ENCODE measurements at places on chromosomes 13 and 19.
A peak's percentile ranks its signal among the peaks of the same experiment; 100 is the strongest.

- no peak for DNase-seq
These were observed 106.2 kb upstream of the LSM14A start for GRCh38 chr19:34066007-34066643.

- DNase-seq = no peak
These were observed 32.7 kb upstream of the NFIC start for GRCh38 chr19:3333662-3334061.

GRCh38 chr13:33322543-33322809 lies 36.9 kb upstream of the STARD13 start:
- no peak for DNase-seq

DNA sequence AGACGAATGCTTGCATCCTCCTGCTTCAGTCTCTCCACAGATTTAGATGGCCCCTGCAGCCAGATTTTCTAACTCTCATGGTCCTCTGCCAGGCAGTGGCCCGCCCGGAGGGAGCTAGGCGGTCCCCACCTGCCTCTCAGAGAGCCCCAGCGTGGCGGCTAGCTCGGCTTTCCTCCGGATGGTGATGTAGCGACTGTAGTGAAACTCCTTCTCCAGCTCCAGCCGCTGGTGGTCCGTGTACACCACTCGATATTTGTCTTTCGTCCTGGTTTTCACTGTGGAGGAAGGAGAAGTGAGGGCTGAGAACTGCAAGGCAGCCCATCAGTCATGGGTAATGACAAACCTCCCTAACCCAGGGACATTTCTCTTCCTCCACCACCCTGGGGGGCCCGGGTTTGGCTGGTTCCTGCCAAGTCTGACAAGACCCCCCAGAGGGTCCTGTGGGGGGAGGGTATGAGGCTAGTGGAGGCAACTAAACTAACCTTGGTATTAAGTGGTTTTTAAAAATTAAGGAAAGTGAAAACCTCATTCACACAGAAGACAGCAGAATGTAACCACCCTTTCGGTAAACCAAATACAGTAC lies 4.3 kb downstream of the CDX2 start:
- no peak for DNase-seq

DNA sequence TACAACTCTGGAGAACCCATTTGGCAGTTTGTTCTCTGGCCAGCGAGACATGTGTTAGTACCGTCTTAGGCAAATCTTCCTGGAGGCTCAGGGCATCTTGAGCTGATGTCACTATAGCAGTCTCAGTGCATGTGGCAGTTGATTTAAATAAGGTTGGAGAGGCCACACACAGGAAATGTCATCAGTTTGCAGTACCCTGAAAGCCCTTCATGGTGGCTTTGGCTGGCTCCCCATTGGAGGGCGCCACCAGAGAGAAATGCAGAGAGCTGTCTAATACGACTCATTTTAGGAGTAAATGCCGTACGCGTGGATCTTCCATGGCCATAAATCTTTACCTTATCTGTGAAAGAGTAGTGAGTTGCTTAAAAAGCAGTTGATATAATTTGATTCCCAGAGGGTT lies 163.1 kb downstream of the STK24 start:
- no peak for DNase-seq

- peak; percentile 79 for DNase-seq
These were observed at the start of gene PPP1R13L for GRCh38 chr19:45404557-45405434. TSS of gene PPP1R13L (minus strand) at chr19:45405069. CDS start at chr19:45398318, 6,751 bp downstream.

- no peak for DNase-seq
These were observed 17.6 kb downstream of the ELL start for GRCh38 chr19:18503971-18504885.

DNA sequence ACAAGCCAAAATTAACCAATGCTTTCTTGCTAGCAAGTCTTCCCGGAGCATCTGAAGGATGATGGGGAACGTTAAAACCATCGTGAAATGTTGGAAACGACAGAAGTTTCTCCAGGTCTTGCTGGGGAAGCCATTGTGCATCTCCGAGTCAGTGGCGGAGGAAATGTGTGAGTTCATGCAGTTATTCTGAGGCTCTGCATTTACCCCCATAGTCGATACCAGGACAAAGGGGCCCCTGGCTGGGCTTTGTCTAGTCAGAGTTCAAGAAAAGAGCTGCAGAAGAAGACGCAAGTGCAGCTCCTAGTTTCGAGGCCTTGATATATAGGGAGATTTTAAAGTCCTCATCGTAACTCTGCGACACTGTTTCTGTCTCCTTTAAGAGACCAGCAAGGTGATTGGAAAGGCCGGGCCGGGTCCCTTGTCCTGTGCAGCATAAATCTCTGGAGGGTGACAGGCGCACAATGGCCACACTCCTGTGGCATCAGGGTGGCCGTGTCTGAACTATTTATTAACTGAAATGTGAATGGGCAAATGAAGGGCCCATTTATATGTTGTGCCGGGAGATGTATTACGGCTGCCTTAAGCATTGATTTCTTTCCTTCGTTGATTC lies 172.0 kb downstream of the TEX29 start:
- DNase-seq = no peak

- no peak for DNase-seq
These were observed 39.9 kb upstream of the TMTC4 start for GRCh38 chr13:100714478-100714877.

DNA sequence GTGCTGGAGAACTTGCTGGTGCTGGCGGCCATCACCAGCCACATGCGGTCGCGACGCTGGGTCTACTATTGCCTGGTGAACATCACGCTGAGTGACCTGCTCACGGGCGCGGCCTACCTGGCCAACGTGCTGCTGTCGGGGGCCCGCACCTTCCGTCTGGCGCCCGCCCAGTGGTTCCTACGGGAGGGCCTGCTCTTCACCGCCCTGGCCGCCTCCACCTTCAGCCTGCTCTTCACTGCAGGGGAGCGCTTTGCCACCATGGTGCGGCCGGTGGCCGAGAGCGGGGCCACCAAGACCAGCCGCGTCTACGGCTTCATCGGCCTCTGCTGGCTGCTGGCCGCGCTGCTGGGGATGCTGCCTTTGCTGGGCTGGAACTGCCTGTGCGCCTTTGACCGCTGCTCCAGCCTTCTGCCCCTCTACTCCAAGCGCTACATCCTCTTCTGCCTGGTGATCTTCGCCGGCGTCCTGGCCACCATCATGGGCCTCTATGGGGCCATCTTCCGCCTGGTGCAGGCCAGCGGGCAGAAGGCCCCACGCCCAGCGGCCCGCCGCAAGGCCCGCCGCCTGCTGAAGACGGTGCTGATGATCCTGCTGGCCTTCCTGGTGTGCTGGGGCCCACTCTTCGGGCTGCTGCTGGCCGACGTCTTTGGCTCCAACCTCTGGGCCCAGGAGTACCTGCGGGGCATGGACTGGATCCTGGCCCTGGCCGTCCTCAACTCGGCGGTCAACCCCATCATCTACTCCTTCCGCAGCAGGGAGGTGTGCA lies 587 bp downstream of the S1PR4 start:
- DNase-seq = no peak

- DNase-seq = no peak
These were observed 749 bp upstream of the SHANK1 start for GRCh38 chr19:50720181-50720920.

DNA sequence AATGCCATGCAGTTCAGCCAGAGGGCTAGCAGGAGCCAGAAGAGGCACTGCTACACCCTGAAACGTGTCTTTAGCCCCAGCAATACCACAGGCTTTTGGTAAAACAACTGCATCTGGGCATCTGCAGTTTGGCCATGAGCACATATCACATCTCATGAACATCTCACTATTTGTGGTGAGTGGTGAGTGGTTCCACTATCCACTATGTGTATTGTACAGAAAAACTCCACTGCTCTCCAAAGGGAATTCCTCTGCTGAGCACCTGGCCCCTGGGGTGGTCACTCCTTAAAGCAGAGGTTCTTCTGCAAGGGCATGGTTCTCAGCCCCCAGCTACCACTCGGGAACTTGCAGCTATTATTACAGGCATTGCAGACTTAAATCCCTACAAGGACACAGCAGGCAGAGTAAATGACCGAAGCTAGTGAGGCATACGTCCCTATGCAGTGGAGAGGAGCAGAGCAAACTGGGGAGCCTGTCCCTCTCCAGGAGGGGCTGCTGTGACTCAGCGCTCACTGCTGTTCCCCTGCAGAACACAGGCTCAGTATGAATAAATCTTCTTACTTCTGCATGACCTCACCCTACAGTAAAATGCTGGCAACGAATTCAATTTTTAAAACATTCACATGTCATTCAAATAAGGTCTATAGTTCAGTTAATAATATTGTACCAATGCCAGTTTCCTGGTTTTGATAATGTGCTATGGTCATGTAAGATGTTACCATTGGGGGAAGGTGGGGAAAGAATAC lies 332.4 kb upstream of the ZNF507 start:
- no peak for DNase-seq

Data from H54 (cell line).